Transverse colon (tissue), 4 donors: ENCODE measurements at places on chromosomes 16 and 17.
A peak's percentile ranks its signal among the peaks of the same experiment; 100 is the strongest.

GRCh38 chr17:37278247-37278894 is 97.4 kb upstream of the C17orf78 start:
- no peak for DNase-seq

GRCh38 chr16:28204204-28204603 is 7.6 kb downstream of the XPO6 start:
- DNase-seq, result no peak

DNA sequence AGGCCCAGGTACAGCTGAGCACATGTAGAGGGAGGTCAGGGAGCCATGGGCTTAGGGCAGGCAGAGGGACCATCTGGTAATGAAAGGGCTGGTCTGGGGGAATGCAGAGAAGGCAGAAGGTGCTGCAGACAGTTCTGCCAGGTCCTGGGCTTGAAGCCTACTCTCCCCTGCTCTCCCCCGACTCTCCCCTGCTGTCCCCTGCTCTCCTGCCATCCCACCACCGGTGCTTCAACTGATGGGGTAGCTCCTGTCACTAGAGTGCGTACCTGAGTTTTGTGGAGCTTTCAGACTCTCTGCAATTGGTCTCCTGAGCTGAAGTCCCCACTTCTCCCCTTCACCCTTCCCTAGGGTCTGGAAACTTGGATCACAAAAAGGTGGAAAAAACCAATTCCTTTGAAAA is 37.3 kb upstream of the PHOSPHO1 start:
- DNase-seq, result no peak

- DNase-seq, result no peak
These were observed 35.1 kb downstream of the GDE1 start for GRCh38 chr16:19486750-19487325.

DNA sequence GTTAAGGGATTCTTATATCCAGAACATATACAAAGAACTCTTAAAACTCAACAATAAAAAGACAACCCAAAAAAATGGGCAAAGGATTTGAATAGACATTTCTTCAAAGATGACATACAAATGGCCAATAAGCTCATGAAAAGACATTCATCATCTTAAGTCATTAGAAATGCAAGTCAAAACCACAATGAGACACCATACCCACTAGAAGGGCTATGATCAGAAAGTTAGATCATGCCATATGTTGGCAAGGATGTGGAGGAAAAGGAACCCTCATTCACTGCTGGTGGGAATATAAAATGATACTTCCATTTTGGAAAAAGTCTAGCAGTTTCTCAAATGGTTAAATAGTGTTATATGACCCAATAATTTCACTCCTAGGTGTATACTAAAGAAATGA is 9.4 kb downstream of the PLD6 start:
- DNase-seq, result no peak

DNA sequence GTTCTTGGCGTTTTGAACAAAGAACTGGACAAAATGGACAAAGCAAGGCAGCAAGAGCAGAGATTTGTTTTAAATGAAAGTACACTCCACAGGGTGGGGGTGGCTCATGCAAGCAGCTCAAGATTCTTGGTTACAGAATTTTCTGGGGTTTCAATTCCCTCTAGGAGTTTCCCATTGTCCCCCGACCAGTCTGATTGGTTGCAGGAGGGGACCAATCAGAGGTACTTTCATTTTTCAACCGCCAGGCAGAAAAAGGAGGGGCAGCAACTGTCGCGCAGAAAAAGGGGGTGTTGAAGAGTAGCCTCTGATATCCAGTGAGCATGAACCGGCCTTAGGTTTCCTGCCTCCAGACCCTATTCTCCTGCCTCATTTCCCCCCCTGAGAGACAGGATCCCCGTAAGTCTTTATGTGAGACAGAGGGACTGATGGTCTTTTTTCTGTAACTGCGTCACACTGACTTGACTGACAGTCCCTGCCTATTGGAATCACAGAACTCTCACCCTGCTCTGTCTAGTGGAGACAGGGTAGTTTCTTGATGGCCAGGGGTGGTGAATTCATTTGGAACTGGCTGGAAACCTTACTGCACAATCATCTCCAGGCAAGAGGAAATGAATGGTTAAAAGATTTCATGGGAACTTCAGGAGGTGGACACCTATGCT is 59.4 kb upstream of the ALOX12 start:
- DNase-seq, result peak; percentile 50

DNA sequence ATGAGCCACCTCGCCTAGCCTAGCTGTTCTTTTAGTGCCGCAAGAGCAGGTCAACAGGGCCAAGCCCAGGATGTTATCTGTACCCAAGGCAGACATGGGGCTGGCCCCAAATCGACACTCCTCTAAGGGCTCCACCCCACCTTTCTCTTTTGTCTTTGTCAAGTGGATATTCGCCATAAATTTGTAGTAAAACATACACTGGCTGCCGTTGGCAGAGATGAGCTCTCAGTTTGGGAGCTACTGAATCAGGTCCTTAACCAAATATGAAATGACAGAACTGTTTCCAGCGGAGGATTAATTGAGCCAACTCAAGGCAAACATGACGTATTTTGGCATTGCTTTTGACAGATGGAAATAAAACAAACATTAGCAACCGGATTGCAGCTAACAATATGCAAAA is 556.9 kb upstream of the CDH5 start:
- DNase-seq, result no peak

DNA sequence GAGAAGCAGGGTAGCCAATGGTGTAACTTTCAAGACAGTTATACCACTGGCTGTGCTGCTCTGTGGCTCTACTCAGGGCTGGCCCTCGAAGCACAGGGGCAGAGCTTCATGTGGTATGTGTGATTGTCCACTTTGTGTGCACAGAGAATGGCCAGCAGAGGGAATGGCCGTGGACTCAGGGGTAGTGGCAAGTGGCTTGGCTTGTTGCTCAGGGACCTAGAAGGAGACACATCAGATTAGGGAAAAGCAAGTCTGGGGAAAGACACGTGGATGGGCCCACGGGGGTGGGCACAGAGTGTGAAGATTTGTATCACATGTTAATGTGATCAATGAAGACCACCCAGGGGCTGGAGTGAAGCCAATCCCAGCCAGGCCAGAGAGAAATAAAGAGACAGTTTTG is 20.0 kb upstream of the XYLT2 start:
- DNase-seq, result no peak

DNA sequence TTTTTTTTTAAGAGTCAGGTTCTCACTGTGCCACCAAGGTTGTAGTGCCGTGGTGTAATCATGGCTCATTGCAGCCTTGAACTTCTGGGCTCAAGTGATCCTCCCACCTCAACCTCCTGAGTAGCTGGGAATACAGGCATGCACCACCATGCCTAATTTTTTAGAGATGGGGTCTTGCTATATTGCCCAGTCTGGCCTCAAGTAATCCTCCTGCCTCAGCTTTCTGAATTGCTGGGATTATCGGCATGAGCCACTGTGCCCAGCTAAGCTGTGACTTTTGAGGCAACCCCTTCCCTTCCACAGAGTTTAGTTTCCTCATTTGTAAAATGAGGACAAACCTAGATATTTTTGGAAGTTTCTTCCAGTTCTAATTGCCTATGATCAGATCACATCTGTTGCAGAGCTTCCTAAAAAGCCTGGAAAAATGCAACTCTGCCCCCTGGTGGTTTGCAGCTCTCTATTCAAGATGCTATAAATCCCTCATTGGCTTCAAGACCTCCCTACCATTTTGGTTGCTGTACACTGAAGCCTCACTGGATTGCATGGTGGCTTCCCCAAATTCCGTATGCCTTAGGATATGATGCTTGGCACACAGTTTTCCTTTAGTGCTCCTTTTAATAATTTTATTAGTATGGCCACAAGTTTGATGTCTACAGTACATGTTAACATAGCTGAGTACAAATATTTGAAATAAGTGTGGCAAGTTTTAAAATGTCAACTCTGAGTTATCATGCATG is 19.3 kb downstream of the GDE1 start:
- DNase-seq, result peak; percentile 83

DNA sequence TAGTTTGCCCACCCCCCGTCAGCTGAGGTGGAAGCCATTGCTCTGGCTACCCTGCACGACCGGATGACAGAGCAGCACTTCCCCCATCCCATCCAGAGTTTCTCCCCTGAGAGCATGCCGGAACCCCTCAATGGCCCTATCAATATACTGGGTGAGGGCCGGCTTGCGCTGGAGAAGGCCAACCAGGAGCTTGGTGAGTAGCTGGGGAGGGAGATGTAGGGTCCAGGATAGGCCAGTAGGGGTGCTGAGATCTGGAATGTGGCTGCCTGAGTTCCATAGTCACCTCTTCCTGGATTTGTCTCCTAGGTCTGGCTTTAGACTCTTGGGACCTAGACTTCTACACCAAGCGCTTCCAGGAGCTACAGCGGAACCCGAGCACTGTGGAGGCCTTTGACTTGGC is 6.4 kb downstream of the PFAS start:
- DNase-seq, result no peak

DNA sequence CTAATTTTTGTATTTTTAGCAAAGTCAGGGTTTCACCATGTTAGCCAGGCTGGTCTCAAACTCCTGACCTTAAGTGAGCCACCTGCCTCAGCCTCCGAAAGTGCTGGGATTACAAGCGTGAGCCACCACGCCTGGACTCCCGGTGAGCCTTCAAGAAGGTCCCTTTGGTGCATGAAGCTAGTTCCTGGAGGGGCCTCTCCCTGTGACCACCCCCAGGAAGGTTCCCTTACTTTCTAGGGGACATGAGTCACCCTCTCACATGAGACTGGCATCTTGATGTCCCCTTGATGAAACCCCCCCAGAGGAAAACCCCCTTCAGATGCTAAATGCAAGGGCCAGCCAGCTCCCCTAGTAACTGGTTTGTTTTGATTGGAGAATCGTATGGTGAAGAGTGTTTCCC is 12.8 kb downstream of the CARHSP1 start:
- no peak for DNase-seq

GRCh38 chr16:67760206-67760955 is 41.3 kb upstream of the GFOD2 start:
- DNase-seq, result no peak

DNA sequence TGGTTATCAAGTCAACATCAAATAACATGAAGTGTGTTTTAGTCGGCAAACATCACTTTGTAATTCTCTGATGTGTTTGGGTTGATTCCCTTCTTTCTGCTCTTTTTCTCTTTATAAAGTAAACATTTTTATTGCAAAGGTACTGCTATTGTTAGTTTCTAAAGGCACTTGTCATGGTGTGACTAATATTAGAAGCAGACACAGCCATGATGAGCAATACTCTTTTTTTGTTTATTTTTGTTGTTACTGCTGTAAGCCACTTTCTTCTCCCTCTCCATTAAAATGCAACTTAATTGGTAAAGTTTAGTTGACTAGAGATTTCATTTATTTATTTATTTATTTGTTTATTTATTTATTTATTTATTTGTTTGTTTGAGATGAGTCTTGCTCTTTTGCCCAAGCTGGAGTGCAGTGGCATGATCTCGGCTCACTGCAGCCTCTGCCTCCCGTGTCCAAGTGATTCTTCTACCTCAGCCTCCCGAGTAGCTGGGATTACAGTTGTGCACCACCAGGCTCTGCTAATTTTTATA is 424.7 kb downstream of the WWOX start:
- DNase-seq, result no peak

DNA sequence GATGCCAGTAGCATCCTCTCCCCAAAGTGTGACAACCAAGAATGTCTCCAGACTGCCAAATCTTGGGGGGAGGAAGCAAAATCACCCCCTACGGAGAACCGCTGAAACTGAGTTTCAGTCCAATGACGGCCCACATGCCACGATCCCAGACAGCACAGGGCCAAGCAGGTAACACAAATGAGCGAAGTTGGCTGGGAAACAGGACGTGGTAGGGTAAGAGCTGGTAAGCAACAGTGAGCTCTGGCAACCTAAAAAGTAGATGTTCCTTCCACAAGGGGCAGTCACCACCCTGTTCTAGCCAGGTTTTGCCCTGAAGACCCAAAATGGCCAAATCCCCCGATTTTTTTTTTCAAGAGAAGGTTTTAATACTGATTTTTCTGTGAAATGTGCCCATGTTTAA is 25.4 kb downstream of the ZFHX3 start:
- no peak for DNase-seq

DNA sequence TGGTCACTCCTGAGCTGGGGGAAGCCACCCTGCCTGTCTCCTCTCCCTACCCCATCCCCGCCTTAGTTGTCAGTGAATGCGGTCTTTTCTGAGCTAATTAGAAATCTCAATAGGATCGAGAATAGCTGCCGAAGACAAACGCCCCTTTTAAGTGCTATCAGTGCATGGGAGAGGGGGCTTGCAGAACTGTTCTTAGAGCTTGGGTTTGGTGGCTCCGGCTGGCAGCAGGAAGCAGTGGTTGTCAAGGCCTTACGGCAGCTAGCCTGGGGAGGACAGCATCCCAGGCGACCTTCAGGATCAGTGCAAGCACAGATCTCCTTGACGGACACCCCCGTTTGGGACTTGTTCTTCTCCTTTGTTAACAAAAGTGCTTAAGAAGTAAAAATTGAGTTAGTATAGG is 195.1 kb downstream of the CCDC182 start:
- no peak for DNase-seq

DNA sequence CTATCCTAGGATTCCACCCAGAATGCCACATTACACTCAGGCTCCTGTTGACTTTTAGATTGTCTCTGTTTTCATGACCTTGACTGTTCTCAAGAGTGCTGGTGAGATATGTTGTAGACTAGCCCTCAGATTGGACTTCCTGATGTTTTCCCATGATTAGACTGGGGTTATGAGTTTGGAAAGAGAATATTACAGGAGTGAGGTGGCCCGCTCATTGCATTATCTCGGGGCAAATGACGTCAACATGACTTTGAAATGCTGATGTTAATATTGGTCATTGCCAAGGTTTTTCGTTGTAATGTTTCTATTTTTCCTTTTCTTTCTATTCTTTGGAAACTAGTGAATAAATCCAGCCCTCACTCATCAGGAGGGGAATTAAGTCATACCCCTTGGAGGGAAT is 355.7 kb upstream of the MON1B start:
- DNase-seq, result no peak

- no peak for DNase-seq
These were observed 113.3 kb downstream of the ZNF423 start for GRCh38 chr16:49742428-49743202.

GRCh38 chr16:4266372-4266771 is 6.5 kb downstream of the TFAP4 start:
- no peak for DNase-seq

DNA sequence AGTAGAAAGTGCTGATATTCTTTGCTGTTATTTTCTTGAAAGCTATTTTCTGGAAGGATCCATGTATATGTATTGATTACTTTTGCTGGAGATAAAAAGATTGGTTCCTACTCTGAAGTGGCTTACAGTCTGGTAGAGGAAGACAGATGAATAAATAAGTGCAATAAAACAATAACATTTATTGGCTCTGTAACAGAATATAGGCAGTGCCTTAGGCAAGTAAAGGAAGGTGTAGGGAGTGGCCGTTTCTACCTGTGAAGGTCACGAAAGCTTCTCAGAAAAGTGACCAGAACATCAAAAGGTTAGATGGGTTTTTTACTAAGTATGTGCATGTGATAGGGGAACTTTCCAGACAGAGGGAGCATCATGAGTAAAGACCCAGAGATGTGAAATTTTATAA is 43.1 kb downstream of the COX10 start:
- no peak for DNase-seq

- no peak for DNase-seq
These were observed 356.4 kb upstream of the TOM1L1 start for GRCh38 chr17:54544249-54544648.
